ENCODE measurements at places on chromosomes 5 and 9. TPM values are rescaled to one million over a fixed set of nuclear protein-coding genes. Genes with fewer than 3 reads are reported as not detected.

EQTN gene
- total RNA-seq = 2.4 TPM

LNPEP gene
- total RNA-seq = 160 TPM

LIX1 gene
- total RNA-seq = not detected

AK3 gene
- 68.3 TPM for total RNA-seq

HNRNPH1 gene
- total RNA-seq = 521 TPM

AIF1L gene
- total RNA-seq = 1.2 TPM

TTC23L gene
- 0.89 TPM for total RNA-seq

PTPDC1 gene
- total RNA-seq = 22.2 TPM

SMIM33 gene
- total RNA-seq = not detected

FGF1 gene
- total RNA-seq = 3.5 TPM

ANKRD31 gene
- 1.1 TPM for total RNA-seq

NME5 gene
- 2.3 TPM for total RNA-seq

SHISAL2B gene
- total RNA-seq = not detected

C9 gene
- not detected for total RNA-seq

TRMO gene
- 7.6 TPM for total RNA-seq

MAT2B gene
- total RNA-seq = 6.7 TPM

PCA3 gene
- not detected for total RNA-seq

CNTLN gene
- 5.4 TPM for total RNA-seq

TEX10 gene
- 8.7 TPM for total RNA-seq

BSPRY gene
- total RNA-seq = 60.3 TPM

ANKRD18A gene
- 2.8 TPM for total RNA-seq

Data from stomach (tissue), 19 donors.